Mucosa of descending colon (tissue), 3 donors: ENCODE measurements at places on chromosomes 6 and 20. TPM values are rescaled to one million over a fixed set of nuclear protein-coding genes. Genes with fewer than 3 reads are reported as not detected.

COL9A3 gene
- 12.4 TPM for total RNA-seq

GRCh38 chr20:50980851-50981713, 22.5 kb downstream of the MOCS3 start:
- peak; percentile 40 for DNase-seq

DNA sequence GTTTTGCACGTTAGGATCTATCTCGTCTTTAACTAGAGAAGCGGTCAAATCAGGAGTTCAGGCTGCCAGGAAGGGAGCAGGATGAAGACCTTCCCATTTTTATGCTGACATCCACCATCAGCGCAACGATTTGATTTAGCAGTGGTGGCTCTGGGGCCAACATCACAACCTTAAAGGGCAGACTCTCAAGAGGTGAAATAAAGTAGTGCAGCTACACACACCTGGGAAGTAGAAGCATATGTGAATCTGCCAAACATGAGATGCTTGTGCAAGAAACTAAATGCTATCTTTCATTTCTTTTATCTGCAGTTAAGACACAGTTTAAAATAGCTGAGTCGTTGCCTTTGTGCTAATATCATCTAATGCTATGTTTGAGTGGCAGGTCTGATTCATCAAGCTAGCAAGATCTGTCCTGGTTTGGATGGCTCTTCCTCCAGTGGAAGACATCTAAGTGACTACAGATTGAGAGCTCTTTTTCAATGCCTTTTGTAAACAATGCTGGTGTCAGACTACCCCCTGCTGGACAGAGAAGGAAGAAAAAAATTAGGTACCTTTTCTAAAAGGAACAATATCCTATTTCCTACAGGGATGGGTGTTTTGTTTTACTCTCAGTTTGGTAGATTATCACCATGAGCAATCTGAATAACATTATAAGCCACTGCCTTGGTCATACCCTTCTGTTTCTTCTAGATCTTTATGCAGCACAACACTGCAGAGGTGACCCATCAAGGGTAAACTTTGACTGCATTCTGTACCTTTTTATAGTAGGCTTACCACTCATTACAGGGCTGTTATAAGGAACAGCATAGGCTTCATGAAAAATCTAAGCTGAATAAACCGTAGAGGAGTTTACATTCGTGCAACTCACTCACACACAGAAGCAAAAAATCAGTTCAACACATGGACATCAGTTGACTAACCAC, 171.6 kb upstream of the FBXL4 start:
- DNase-seq = peak; percentile 48

- no peak for DNase-seq
Observed at GRCh38 chr20:18174906-18175683, 37.4 kb downstream of the KAT14 start.

DNA sequence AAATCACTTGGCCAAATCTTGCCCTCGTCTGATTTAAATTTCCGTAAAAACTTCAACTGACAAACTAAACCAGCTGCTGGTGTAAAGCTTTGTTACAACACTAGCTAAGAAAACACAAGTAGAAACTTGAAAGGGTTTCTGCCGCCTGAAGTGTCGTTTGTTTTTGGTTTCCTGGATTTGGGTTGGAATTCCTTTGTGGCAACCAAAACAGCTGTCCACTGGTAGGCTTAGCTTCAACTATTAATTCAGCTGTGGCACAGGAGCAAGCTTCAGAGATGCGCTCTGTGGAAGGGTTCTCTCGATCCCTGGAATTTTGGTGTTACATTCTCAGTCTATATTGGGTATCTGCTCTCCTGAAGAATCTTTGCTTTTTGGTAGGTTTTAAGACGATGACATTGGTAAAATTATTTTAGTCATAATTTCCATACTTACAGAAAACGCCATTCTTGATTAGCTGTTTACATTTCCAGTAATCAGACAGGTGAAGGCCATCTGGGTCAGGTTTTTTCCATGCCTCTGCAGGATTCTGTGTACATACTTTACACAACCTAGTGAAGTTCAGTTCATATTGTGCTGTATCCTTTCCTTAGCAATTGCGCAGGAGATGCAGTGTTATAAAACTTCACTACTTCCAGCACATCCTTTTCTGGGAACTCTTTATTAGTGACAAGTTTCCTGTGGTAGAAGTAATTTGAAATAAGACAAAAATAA, 29.9 kb upstream of the SAMD3 start:
- no peak for DNase-seq

GRCh38 chr6:34305982-34306708, 57.3 kb upstream of the SMIM29 start:
- peak; percentile 37 for DNase-seq

- no peak for DNase-seq
Observed at GRCh38 chr6:88456221-88456859, 290.2 kb upstream of the CNR1 start.

DNA sequence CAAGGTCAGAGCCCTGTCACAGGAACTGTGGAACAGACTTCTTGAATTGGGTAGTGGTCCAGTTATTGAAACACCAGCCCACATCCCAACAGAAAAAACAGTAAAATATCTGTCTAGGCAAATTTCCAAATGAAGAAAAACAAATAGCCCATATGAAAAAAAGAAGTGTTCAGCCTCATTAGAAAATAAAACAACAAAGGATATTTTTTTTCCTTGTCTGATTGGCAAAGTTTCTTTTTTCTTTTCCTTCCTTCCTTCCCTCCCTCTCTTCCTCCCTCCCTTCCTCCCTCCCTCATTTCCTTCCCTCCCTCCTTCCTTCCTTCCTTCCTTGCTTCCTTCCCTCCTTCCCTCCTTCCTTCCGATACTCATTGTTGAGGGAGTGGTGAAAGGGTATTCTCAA, 20.6 kb upstream of the RIMS4 start:
- no peak for DNase-seq

DNA sequence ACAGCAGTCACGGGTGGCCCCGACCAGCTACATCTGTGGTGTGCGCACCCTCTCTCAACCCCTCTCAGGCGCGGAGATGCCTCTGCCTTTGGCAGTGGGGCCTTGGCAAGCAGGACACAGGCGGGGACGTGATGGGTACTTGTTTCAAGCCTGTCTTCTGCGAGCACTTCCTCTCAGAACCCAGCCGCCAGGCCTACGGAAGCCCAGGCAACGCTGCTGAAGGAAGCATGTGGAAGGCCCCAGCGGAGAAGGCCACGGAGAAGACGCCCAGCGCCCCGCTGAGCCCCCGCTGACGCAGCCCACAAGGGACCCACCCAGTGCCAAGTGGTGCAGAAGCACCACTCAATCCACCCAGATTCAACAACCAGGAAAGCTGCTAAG, 13.0 kb downstream of the SERPINB6 start:
- DNase-seq = no peak

GRCh38 chr6:153994004-153994403, 45.0 kb upstream of the OPRM1 start:
- DNase-seq = no peak

GRCh38 chr6:91965872-91966271, 1379.0 kb upstream of the MAP3K7 start:
- no peak for DNase-seq

GRCh38 chr20:14821251-14821650, 483.8 kb upstream of the FLRT3 start:
- no peak for DNase-seq

- DNase-seq = no peak
Observed at GRCh38 chr6:54428431-54428830, 120.2 kb downstream of the TINAG start.

DNA sequence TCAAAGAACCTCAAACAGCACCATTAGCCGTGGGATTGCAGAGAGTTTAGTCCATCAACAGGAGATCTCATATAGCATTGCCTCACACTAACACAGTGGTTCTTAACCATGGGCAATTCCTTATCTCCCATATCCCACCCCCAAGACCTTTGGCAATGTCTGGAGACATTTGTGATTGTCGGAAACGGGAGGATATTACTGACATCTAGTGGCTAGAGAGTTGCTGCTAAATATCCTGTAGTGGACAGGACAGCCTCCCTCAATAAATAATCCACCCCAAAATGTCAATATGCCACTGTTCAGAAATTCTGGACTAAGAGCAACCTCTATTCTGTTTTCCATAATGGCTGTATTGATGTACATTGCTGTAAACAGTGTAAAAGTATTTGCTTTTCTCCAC, 210.1 kb upstream of the CCN2 start:
- DNase-seq = no peak
